ENCODE measurements at places on chromosomes 11 and 22.

DNA sequence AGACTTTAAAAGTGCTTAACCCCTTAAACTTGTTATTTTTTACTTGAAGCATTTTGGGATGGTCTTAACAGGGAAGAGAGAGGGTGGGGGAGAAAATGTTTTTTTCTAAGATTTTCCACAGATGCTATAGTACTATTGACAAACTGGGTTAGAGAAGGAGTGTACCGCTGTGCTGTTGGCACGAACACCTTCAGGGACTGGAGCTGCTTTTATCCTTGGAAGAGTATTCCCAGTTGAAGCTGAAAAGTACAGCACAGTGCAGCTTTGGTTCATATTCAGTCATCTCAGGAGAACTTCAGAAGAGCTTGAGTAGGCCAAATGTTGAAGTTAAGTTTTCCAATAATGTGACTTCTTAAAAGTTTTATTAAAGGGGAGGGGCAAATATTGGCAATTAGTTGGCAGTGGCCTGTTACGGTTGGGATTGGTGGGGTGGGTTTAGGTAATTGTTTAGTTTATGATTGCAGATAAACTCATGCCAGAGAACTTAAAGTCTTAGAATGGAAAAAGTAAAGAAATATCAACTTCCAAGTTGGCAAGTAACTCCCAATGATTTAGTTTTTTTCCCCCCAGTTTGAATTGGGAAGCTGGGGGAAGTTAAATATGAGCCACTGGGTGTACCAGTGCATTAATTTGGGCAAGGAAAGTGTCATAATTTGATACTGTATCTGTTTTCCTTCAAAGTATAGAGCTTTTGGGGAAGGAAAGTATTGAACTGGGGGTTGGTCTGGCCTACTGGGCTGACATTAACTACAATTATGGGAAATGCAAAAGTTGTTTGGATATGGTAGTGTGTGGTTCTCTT, 2.8 kb downstream of the MALAT1 start:
- peaks cover 6% of the 10 kb centered on the region for H3K4me1 ChIP-seq
- no peaks in the 10 kb centered on the region for H3K27me3 ChIP-seq
- peak overlapping the region; percentile 78 for H3K4me3 ChIP-seq
- H3K36me3 ChIP-seq: peaks cover 19% of the 10 kb centered on the region
- DNase-seq: peak; percentile 49

DNA sequence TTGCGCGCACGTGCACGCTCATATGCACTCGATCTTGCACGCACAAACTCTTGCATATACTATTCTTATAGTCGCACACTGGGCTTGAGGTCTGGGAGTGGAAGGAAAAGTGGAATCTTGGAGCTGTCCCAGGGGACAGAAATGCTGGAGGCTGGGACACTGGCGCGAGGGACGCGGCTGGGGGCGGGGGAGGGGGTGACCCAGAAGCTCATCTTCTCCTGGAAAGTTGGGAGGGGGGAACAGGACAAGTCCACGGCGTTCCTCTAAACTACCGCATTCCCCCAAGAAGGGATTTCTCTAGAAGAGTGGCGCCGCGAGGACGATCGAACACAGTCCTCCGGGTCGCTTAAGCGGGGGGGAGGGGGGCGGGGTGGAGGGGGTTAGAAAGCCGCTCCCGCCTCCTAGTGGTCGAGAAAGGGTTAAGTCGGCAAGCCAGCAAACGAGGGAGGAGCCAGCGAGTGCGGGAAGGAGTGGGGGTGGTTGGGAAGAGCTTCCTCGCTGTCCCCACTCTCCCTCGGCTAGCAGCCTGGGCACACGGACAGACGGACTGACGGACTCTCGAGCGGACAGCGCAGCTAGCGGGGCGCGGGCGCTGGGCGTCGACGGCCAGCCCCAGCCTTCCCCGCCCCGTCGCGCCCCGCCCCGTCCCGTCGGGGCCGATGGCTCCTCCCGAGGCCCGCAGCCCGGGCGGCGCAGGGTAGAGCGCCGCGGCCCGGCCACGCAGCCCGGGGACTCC, at the start of gene RTN4RL2:
RTN4RL2 (plus strand) TSS at position 507 of the 736 bp plus-strand sequence. CDS start 338 bp downstream, outside the sequence.
- peak; percentile 87 for DNase-seq
- peaks cover 12% of the 10 kb centered on the region for H3K27me3 ChIP-seq
- no peak within 1 kb of the TSS for H3K27ac ChIP-seq

- H3K36me3 ChIP-seq: no peaks in the 10 kb centered on the region
- no peak for DNase-seq
- H3K27ac ChIP-seq: no peak overlapping the region
- no peak overlapping the region for H3K4me3 ChIP-seq
These were observed 16.8 kb downstream of the MAPK1 start for GRCh38 chr22:21850660-21851059.

- no peak for DNase-seq
- H3K4me1 ChIP-seq: no peaks in the 10 kb centered on the region
- no peaks in the 10 kb centered on the region for H3K27me3 ChIP-seq
- no peak overlapping the region for H3K27ac ChIP-seq
- no peak overlapping the region for H3K4me3 ChIP-seq
These were observed 1350.5 kb downstream of the BRD1 start for GRCh38 chr22:48477031-48477721.

DNA sequence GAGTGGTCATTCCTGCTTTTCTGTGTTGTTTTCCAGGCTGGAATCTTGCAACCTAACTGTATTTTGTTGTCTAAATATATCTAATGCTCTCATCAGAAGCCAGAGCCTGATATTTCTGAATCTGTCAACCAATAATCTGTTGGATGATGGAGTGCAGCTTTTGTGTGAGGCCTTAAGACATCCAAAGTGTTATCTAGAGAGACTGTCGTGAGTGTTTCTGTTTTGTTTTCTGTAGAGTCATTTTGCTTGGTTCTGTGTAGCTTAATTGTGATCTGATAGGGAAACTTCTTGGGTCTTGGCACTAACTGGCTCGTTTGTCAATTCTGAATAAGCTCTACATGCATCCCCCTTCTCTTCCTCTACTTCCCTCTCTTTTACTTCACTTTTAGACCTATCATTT, 31.2 kb upstream of the RBMXL2 start:
- H3K4me1 ChIP-seq: no peaks in the 10 kb centered on the region
- no peak for DNase-seq
- no peaks in the 10 kb centered on the region for H3K27me3 ChIP-seq
- H3K4me3 ChIP-seq: no peak overlapping the region

DNA sequence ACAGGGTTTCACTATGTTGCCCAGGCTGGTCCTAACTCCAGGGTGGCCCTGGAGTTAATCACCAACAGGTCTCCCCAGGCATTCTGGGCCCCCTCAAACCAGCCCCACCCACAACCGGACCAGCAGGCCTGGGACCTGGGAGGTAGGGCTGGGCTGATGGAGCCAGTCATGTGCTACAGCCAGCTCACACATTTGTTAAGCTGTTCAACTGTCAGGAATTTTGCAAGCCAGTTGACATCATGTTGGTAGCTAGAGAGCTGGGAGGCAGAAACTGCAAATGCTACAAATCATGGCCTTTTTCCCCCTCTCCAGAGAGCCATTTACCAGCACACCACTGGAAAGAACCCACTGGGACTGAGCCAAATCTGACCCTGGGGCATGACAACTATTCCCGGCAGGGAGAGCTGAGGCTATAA, 6.8 kb downstream of the ARHGAP1 start:
- no peaks in the 10 kb centered on the region for H3K27me3 ChIP-seq
- H3K36me3 ChIP-seq: peaks cover 7% of the 10 kb centered on the region
- H3K4me1 ChIP-seq: no peaks in the 10 kb centered on the region
- DNase-seq: no peak
- H3K4me3 ChIP-seq: no peak overlapping the region
